RWPE1 (cell line): ENCODE measurements at places on chromosomes 5 and 9.

DNA sequence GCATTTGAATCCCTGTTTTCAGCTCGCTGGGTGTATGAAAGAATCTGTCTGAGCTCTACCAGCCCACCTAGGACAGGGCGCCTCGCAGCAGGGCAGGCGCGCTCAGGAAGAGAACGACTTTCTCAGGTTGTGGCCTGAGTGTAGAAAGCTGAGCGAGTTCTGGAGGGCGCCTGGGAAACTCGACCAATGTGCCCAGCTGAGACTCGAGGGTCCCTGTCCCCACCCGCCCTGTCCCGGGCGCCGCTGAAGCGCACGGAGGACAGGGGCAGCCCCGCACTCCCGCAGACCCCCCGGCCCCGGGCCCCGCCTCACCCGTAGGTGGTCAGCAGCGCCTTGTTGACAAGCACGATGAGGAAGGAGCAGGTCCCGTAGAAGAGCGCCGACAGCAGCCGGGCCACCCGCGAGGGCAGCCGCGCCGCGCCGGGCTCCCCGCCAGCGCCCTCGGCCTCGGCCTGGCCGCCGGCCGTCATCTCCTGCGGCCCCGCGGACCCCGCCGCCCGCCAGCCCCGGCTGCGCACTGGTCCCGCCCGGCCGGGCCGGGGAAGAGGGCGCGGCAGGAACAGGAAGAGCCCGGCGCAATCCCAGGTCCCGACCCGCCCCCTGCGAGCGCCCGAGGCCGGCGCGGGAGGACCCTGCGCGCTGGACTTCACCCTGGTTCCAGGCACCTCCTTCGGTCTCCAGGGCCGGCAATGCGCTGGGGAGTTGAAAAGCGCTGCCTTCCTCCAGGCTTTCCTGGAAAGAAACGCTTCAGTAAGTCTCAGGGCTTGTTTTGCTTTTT lies at the start of gene SLC35D2:
Gene SLC35D2, minus strand, starts transcription at position 547 of the 778 bp plus-strand sequence. Its CDS starts 77 bp downstream, at position 470.
- DNase-seq = peak; percentile 79

- DNase-seq = no peak
Measured at GRCh38 chr5:109394806-109395205, 15.0 kb downstream of the PJA2 start.

GRCh38 chr9:22332202-22332601 lies 114.4 kb upstream of the DMRTA1 start:
- no peak for DNase-seq

GRCh38 chr9:13719446-13719845 lies 440.0 kb upstream of the MPDZ start:
- no peak for DNase-seq

DNA sequence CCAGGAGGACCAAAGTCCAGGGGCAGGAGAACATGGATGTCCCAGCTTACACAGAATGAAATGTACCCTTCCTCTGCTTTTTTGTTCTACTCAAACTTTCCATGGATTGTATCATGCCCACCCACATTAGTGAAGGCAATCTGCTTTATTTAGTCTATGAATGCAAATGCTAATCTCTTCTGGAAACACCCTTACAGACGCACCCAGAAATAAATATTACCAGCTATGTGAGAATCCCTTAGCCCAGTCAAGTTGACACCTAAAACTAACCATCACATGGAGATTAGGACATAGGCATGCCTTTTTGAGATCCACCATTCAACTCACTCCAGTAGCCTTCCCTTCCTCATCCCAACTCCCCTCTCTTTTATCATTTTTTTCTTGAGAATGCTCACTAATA lies 6.1 kb upstream of the SPTLC1 start:
- DNase-seq = no peak

DNA sequence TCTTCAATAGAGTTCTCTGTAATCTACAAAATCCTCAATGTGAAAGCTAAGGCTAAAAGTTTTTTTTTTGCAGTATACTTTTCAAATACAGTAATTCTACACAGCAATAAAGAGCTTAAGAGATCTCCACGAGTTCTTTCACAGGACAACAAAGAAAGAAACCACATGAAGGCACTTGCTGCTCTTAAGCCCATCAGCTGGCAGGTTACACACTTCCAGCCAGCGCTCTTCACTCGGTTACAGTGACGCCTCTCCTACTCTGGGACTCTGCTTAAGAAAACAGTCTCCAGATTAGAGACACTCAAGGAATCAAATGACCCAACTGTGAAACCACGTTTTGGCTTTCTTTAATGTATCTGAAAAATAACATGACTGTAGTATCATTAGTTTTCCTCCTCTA lies 85.0 kb downstream of the ROR2 start:
- DNase-seq = no peak

DNA sequence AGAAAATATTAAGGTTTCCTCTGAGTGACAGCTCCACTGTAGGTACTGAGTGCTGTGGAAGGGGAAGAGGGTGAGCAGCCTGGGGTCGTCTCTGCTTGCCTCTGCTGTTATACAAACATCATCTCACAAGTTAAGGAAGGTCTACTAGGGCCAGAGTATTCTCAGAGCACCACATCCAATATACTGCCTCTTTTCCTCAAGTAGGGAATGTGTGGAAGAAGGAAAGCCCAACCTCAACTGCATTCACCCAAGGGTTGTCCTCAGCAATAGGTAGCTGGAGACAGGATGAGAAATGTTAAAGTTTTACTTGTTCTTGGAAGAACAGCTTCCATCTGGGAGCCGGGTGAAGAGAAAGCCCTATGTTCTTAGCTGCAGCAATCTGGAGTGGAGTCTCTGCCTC lies 1062.3 kb upstream of the CDH10 start:
- no peak for DNase-seq

DNA sequence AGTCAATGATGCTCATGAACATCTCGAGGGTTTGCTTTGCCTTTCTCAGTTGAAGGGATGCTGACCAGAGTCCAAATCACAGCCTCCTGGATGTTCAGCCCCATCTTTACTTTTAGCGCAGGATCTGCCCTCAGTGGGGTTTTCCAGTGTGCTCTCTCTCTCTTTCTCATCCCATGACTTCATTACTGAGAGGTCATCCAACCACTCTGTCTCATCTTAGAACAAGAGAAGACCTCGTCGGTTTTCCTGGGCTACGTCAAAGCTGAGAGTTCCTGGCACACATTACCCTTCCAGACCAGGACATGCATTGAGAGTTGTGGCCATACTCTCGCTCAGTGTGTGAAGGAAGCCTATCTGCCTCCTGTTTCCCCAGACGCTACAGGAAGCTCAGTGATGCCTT lies 47.3 kb downstream of the C9orf152 start:
- no peak for DNase-seq

DNA sequence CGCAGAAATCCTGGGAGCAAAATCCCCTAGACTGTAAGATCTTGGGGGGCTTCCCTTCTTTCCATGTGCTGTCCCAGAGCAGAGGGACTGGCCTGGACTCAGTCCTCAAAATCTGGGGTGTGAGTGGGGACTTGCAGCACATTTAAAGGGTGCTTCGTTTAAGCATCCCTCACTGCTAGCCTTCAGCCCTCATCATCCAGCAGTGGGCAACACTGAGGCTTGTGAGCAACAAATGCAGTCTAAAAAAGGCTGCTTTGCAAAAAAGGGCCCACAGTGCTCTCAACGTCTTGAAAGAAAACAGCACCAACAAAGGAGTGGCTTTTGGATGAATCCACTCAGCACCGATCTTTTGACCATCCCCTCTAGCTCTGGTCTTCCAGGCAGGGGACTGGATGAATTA lies 128.3 kb upstream of the TBC1D2 start:
- no peak for DNase-seq

GRCh38 chr9:18545636-18546360 lies 71.8 kb downstream of the ADAMTSL1 start:
- no peak for DNase-seq

DNA sequence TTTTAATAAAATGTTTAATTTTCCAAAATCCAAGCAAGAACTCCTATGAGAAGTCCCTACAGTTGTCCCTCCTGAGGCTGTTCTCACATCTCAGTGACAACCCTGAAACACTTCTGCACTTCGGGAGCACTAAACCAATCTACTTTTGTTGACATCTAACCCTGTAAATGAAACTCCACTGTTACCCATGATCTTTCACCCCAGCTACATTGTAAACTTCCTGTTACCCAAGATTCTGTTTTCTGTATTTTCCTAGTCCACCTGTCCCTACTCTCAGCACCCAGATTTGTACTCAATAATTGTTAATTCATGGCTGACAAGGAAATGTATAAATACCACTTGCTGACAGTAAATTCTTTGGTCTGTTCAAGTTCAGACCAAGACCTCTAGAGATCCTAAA lies 153.7 kb downstream of the NR2F1-AS1 start:
- DNase-seq = no peak

GRCh38 chr5:151820903-151821302 lies 49.1 kb downstream of the G3BP1 start:
- no peak for DNase-seq

DNA sequence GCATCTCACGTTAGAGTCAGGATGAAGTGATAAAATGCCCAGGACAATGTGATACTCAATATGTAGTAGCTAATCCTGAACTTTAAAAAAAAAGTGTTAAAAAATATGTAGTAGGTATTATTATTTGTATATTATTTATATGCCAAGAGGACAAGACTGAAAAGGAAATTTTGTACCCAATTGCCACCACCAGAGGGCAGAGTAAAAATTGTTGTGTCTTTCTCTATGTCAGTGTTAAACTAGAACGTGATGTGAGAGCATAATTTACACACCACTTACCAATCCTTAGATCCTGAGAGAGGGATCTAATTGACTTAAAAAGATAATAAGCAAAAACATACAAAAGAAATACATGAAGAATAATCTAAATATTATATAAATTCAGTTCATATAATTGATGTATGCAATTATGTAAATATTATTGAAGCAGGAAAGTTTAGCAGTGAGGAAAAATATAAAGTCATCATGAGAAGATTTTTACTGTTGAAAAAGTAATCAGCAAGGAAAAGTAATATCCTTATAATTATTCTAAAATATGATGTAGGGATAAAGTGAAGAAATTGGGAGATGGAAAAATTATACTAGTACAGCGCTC lies 288.9 kb downstream of the RAB3C start:
- DNase-seq = peak; percentile 39

DNA sequence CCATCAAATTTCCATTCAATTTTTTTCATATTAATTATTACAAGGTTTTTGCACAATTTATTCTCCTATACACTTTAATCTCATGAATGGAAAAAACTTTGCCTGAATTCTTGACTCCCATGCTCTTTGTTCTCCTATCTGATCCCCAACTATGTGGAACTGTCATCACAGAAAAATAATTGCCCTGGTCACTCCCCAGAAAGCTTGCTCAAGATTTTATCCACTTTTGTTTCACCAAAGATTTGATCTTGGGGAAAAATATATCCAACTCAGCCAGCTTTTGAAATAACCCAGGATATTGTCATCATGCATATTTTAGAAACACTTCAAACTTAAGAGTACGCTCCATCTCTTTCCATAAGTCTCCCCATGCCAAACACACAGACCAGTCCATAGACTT lies 77.7 kb upstream of the PPP2R2B start:
- no peak for DNase-seq

DNA sequence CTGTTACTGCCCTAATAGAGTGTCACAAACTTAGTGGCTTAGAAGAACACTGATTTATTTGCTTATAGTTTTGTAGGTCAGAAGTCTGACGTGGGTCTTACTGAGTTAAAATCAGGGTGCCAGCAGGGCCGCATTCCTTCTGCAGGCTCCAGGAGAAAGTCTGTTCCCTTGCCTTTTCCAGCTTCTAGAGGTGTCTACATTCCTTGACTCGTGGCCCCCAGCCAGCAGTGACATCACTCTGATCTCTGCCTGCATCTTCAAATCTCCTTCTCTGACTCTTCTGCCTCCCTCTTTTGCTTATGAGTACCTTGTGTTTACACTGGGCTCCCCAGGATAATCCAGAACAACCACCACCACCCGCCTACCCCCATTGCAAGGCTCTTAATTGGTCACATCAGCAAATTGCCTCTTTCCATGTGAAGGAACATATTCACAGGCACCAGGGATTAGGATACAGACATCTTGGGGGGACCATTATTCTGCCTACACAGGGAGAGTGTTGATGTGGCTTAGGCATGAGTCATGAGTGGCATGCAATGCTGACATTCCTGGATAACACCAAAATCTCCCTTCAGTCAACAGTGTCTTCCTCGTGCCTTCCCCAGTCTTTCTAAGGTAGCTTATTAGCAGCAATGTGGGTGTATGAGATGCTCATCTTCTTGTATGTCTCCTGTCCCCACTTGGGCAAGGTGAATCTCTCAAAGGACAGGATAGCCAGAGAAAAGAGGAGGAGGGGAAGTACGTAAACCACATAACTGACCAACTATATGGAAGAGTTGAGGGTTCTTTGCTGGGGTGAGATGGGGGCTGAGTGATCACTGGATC lies 24.4 kb downstream of the CYFIP2 start:
- no peak for DNase-seq
